ENCODE measurements at places on chromosomes 2 and 18.

DNA sequence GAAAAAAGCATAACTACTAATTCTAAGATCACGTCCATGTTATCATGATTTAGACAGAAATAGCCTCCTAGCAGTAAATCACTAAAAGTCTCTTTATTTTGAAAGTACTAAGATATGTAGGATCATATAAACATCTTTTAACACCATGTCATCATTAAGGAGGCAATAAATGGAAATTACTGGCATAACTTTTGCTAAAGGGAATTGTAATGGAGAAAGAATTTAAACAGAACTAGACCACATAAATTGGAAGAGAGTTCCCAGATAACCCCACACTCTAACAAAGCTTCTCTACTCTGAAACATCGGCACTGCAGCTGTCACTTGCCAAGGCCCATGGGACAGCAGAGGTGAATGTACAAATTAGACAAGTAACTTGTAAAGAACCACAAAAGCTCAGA is 29.5 kb downstream of the STK39 start:
- DNase-seq: no peak

GRCh38 chr2:176446718-176447414 is 177.6 kb downstream of the MTX2 start:
- no peak for DNase-seq

DNA sequence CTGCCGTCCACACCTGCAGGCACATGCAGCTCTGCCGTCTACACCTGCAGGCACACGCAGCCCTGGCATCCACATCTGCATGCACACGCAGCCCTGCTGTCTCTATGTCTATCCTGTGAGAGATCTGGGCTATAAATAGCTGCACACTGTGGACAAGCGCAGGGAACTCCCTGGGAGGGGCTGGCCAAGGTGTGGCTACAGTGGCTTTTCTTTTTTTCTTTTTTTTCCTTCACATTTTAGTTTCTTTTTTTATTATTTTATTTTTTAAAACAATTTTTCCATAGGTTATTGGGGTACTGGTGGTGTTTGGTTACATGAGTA is 42.0 kb downstream of the TMEM182 start:
- DNase-seq: no peak

DNA sequence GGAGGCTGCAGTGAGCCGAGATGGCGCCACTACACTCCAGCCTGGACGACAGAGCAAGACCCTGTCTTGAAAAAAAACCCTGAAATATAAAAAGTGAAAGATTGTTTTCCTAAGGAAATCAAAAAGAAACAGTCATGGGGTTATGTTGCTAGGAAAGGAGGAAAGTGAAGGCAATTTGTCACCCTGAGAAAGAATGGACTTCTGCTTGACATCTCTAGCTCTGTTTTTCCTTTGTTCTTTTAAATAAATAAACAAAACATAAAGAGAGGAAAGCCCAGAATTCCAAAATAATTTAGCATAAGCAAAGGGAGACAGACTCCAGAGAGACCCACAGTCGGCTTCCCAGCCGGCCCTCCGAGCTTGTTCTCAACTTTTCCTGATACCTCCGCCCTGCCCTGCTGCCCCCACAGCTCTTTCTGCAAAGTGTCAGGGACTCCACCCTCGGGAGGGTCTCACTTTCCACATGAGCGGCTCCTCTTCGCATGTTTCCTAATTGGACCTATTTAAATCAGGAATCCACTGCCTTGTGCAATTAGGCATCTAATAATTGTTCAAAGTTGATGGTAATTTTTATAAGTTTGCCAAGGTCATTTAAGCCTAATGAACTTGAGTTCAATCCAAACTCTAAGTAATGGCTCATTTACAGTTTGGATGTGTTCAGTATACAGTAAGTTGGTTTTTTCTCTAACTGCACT is 49.8 kb upstream of the COPS8 start:
- DNase-seq: no peak

DNA sequence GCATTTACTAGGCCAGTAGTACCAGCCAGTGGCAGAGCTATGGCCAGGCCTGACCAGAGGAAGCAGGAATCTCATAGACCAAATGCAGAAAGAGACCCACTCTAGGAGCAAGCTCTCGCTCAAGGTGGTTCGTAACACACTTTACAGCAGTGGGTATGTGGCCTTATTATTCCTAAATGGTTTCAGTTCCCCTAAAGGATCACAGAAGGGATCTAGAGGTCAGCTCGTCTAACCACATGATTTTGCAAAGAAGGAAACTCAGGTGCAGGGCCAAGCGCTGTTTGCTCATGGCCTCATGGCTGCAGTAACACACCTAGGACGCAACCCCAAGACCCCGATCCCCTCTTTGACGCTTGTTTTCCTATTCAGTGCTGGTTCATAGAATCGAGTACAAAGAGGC is 65.5 kb upstream of the ATG16L1 start:
- DNase-seq: no peak

GRCh38 chr2:69083235-69083748 is 70.3 kb downstream of the ANTXR1 start:
- DNase-seq: no peak

- no peak for DNase-seq
These were observed 38.6 kb downstream of the CYP1B1 start for GRCh38 chr2:38037325-38037724.

- DNase-seq: no peak
These were observed 367.1 kb downstream of the HRH4 start for GRCh38 chr18:24827501-24827900.

DNA sequence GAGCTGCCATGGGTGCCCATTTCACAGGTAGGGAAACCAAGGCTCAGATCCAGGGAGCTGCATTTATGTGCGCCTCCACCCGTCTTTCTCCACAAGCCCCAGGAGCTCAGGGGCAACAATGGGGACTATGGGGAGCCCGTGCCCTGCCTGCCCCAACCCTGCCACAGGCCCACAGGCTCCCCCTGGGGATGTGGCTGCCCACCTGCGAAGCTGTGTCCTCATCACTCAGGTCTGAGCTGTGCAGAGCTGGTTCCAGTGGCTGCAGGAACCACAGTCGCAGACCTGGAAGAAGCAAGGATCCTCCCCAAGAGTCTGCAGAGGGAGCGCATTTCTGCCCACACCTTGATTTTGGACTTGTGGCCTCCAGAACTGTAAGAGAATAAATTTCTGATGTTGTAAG is 9.8 kb downstream of the TEKT4 start:
- DNase-seq: no peak

DNA sequence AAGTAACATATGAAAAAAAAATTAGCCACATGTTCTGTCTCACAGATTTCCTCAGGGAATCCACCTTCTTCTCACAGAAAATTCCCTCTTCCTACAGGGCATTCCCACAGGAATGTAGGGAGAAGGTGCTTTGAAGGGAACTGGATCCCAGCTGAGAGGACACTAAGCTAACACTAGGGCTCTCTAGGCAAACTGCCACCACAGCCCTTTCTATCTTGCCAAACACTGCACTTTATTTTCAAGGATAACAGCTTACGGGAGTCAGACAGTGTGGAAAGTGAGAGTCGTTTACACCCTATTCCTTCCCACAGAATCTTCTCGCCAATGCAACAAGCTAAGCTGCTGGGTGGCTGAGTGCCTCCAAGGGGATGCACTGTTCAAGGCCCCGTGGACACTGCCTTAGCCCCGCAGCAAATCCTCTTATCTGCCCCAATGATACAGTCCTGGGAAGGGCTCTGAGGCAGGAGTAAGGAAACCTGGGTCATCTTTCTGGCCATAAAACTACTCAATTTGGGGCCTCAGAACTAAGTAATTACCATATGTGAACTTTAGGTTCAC is 76.9 kb downstream of the CCDC93 start:
- no peak for DNase-seq

DNA sequence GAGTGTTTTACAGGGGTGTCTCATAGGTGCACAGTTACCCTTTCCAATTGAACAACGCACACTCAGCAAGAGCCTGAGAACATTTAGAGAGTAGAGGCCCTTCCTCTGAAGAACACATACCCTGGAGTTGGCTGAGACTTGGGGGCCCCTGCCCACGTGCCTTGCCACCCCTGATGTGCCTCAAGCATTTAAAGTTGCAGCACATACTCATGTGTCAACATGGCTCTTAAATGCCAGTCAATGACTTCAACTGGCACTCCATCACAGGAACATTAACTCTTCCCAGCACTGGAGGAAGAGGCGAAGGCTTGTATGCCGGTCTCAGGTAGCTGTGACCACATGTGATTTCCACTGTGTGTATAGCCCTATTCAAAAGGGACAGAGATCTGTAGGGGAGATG is 57.4 kb downstream of the SPRED2 start:
- DNase-seq: no peak

GRCh38 chr2:230734247-230735175 is 21.9 kb downstream of the CAB39 start:
- no peak for DNase-seq

DNA sequence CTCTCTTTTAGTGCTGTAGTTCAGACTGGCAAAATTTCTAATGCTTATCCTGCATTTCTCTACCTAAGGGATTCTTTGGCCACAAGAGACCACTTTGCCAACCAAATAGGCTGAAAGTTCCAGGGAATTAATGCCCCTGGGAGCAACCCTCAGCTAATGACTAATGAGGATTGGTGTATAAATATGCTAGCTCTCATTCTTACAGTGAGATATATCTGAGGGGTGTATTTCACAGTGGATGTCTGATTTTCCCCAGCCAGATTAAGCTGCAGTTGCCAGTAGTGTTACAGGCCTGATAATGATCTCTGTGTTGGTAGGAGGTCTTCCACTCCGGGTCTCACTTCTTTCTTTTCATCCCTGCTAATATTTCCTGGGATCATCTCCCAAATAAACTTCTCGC is 90.4 kb downstream of the GULP1 start:
- no peak for DNase-seq

DNA sequence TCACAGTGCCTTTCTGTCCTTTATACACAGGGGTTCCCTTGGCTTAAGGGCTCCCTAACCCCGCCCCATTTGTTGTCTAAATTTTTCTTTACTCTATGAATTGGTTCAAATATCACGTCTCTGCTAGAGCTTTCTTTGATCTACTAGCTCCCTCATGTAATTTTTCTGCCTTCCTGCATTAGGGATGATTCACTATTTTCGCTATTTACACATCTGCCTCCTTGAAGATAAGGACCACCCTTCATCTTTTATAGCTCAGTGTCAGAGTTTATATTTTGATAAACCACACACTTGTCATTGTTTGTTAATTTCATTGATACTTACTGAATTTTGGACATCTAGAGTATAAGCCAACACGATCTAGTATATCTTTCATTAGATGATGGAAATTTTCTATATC is 169.2 kb downstream of the LPIN1 start:
- DNase-seq: no peak

DNA sequence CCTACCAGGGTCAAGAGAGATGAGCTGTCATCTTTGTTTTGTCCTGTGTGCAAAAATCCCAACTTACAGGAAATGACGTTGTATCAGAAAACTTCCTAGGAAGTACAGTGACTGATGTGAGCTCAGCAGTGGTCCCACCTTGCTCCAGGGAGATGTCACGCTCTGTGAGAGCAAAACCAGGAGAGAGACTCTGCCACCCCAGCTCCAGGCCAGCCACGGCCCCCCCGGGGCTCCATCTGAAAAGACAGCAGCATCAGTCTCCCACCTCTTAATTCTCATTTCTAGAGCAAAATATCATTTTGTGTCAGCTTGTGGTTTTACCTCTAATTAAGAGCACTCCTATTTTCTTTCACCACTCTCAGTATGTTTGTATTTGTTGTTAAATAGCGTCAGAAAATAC is 57.5 kb downstream of the MYL12B start:
- DNase-seq: no peak

DNA sequence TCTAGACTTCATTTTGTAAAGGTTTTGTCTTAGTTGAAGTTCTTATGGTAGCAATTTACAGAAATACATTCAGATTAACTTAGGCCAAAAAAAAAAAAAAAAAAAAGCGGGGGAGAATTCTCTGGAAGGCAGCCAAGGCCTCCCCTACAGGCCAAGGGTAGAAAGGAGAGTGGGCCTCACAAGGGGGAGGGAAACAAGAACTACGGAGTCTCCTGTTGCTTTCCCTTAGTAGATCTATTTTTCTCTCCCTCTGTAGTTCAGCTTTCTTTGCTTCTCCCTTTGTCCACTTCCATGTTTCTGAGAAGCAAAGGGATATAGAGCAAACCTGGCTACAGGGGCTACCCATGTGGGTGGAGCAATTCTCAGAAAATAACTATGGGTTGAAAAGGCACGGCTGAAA is 2.4 kb upstream of the STK11IP start:
- DNase-seq: no peak

GRCh38 chr2:129345540-129345939 is 633.9 kb upstream of the RAB6C start:
- no peak for DNase-seq

DNA sequence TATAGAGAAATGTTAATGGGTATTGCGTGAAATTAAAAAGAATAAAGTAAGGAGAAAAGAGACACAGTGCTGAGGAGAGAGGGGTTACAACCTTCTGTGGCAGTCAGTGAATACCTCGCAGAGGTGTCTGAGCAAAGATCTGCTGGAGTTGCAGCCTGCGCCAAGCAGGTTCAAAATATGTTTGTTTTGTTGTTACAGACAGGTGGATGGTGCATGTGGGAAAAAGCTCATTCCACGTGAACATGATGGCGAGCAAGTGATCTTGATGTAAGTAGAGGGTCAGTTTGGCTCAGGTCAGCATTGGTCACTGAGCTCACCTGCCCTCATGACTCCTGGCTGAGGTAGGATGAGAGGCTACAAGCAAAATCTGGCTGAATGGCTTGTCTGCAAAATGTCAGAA is 66.2 kb downstream of the SOX11 start:
- DNase-seq: no peak

DNA sequence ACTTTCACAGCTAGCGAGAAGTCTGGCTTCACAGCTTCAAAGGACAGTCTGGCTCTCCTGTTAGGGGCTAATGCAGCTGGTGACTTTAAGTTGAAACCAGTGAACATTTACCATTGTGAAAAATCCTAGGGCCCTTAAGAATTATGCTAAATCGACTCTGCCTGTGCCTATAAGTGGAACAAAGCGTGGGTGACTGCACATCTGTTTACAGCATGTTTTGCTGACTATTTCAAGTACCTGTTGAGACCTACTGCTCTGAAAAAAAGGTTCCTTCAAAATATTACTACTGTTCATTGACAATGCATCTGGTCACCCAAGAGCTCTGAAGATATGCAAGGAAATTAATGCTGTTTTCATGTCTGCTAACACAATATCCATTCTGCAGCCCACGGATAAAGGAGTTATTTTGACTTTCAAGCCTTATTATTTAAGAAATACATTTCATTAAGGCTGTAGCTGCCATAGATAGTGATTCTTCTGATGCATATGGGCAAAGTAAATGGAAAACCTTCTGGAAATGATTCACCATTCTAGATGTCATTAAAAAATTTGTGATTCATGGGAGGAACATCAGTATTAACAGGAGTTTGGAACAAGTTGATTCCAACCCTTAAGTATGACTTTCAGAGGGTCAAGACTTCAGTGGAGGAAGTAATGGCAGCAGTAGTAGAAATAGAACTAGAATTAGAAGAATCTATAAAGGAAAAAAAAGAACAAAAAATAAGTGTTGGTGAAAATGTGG is 48.9 kb downstream of the POLR1A start:
- DNase-seq: no peak

Measured in stimulated activated CD8-positive, alpha-beta memory T cell treated with anti-CD3 and anti-CD28 coated beads, Interleukin-7, amount 100 ng/mL, for 48 hours (primary cell).